ENCODE measurements at places on chromosomes 2 and 18.

DNA sequence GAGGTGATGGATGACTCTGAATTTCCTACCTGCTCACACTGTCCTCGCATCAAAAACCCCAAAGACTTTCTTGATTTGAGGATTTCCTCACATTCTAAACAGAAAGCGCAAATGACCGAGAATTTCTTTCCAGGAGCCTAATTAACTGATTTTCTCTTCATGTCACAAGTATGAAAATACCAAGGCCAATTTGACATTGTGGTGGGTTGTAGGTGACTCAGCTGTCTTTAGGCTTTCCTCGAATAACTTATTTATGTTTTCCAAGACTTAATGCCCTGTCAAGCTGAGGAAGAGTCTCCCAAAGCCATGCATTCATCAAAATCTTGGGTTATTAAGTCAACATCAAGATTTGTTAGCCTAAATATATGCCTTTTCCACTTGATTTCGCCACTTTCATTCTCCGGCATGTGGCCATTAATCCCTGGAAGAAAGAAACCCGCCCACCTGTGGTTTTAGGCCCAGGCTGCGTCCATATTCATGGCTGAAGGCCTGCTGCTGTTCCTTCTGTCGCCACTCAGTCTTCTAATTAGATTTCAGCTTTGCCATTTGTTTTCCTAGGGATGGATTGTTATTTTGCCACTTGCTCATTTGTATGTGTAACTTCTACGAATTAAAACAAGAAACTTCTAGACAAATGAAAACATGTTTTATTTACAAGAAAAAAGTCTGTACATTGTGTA, 84.9 kb downstream of the ST6GAL2 start:
- no peak for DNase-seq

GRCh38 chr2:8000870-8001269, 681.0 kb upstream of the ID2 start:
- DNase-seq = peak; percentile 51

DNA sequence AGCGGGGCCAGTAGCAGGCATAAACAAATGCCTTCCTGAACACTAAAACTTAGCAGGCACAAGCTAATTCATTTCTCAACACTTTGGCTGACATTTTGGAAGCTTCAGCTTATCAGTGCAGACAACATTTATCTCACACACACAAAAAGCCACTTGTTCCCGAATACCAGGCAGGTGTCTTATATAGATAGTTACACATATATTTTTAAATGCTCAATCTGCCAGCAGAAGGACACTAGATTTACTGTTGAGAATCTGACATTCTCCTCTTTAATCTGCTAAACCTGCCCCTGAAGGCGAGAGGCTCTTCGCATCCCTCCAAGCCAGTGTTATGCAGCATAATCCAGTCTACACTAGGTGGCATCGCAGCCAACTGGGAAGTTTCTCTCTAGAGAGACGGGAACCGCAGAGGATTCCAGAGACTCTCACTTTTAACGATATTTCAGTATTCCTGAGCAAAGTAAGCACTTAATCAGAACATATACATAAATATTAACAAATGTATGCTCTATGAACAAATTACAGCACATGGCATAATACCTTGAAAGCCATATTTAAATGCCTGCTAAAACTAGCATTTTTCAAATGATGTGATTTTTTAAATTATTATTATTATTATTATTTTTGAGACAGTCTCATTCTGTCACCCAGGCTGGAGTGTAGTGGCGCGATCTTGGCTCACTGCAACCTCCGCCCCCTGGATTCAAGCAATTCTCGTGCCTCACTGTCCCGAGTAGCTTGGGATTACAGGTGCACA, 90.2 kb upstream of the SCG2 start:
- peak; percentile 28 for DNase-seq

- DNase-seq = no peak
These were observed 166.5 kb upstream of the CXCR4 start for GRCh38 chr2:136284226-136285119.

- DNase-seq = no peak
These were observed 9.8 kb upstream of the DNAJC27 start for GRCh38 chr2:24981411-24982136.

DNA sequence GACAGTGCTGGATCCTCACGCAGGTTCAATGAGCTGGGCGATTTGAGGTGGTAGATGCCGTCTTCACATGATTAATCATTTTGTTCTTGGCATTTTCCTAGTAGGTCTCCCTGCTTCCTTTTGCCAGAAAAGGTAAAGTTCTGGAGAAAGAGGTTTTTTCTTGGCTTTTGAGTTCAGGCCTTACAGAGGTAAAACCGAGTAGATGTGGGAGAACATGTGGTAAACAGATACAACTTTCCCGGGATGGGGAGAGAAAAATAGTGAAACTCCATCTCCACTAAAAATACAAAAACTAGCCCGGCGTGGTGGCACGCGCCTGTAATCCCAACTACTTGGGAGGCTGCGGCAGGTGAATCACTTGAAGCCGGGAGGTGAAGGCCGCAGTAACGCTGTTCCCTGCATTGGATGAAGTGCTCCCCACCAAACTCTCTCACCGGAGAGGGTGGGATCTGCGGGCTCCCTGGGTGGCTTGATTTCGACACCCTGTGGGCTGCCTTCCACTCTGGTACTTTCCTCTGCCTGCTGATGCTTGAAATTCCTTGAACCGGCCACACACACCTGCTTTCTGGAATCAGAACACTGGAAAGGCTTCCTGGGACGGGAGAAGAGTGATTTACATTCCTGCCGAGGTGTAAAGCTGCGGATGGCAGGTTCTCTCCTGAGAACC, 88.8 kb downstream of the ACTR3 start:
- DNase-seq = no peak

GRCh38 chr2:197435598-197436420, 981 bp upstream of the SF3B1 start:
- DNase-seq = no peak

DNA sequence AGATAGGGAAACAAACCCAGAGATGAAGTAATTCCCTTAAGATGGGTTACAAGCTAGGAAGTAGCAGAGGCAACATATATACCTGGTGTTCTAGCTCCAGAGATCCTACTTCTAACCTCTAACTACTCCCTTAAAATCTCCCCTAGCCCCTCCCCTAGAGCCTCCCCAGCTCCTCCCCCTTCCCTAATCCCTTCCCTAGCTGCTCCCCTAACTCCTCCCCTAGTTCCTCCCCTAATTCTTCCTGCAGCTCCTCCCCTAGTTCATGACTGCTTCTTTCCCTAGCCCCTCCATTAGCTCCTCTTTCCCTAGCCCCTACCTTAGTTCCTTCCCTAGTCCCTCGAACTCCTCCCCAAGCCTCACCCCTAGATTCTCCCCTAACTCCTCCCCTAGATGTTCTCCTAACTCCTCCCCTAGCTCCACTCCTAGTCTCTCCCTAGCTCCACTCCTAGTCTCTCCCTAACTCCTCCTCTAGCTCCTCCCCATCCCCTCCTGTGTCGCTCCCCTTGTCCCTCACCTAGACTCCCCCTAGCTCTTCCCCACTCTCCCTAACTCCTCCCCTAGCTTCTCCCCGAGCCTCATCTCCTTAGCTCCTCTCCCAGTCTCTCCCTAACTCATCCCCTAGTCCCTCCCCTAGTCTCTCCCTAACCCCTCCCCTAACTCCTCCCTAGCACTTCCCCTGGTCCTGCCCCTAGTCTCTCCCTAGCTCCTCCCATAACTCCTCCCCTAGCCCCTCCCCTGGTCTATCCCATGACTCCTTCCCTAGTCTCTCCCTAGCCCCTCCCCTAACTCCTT, 108.9 kb downstream of the CD226 start:
- peak; percentile 90 for DNase-seq

GRCh38 chr2:121705390-121705789, 31.3 kb downstream of the NIFK start:
- DNase-seq = no peak

DNA sequence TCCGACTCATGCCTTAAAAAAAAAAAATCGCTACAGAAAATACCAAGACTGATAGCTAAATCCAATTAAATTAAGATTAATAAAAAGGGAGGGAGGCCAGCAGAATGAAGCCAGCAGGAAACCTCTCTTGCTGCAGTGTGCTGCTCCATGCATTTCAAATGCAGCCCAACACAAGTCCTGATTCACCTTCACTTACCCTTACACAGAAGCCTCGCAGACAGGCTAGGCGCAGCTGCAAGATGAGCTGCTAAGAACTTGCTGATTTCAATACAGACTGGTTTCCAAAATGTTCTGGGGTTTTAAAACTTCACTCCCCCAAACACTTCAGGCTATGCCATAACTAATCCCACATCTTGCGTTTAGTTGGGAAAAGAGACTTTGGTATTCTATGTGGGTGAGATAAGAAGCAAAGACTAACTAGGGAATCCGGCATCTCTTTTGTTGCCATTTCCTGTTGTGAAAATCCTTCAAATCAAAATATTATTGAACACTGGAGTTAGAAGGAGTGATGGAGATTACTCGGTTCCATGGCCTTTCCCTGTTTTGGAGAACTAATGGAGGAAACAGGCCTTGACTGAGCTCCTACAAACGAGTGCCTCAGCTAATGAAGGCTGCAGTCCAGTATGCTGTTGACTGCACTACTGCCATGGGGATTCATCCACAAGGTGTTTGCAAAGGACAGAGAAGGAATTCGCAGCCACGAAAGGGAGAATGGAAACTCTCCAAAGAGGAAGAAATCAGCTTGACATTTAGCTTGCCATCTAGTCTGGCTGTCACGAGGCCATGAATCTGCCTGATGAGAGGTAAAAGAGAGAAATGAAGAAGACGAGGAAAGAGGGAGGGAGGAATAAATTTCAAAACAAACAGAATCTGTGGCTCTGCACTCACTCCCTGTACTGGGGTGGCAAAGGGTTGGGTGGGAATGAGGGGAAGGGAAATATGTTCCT, 67.3 kb downstream of the CLHC1 start:
- no peak for DNase-seq

DNA sequence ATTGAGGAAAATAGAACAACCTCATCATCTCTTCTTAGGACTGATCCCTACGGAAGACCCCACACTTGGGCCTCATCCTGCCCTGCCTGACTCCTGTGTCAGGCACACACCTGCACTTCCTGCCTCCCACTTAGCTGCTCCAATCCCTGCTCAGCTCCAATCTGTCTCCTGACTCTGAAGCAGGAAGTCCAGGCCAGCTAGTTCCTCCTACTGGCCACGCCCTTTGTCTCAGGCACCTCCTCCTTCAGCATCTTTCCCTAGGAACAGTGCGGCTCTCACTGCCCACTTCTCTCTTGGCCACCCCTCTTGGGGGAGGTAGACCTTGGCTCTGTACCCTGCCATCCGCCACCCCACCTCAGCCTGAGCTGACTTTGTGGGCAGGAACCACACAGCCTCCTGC, 135.8 kb downstream of the CELF4 start:
- DNase-seq = no peak

GRCh38 chr2:53939656-53940055, 31.1 kb downstream of the PSME4 start:
- DNase-seq = no peak

DNA sequence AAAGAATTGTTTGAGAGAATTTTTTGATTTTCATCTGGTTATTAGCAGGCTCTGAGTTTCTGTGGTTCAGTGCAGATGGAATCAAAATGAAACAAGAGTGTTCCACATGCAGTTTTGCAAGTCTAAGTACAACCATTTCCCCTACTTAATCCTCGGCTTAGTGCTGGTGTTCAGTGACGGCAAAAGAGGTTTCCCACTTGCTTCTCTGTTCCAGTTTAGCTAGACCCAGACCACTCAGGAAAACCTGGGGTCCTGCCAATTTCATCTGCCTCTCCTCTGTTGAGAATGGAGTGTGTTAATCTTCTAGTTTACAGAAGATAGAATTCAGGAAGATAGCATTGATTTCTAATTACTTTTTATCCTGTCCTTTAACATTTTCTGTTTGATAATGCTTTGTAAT, 996.2 kb upstream of the FANCL start:
- DNase-seq = no peak

DNA sequence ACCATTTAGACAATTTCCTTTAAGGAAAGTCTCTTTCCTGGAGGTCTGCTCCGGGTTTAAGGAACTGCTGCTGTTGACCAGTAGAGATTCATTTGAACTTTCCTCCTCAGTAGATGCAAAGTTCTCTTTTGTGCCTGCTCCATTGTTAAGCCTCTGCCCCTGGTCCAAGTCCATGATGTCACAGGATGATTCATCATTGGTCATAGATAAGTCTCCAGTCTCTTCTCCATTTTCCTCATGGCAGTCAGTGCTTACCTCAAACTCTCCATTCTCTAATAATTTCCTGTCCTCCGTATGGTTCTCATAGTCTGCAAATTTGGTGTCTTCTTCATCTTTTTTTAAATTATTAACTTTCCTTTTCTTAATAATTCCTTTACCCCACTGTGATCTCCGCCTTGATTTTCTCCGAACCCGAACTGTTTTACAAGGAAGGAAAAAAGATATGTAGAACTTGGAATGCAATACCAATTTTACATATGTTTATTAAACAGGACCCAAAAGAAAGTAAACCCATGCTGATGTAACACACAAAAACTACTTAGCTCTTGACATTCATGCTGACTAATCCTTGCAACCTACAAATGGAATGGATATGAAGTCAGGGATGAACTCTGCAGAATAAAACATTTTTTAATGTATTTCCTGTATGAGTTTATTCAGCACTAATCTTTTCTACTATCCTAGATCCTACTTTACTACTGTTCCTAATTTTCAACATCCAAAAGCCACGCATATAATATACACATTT, 169.1 kb downstream of the ATAD2B start:
- no peak for DNase-seq

DNA sequence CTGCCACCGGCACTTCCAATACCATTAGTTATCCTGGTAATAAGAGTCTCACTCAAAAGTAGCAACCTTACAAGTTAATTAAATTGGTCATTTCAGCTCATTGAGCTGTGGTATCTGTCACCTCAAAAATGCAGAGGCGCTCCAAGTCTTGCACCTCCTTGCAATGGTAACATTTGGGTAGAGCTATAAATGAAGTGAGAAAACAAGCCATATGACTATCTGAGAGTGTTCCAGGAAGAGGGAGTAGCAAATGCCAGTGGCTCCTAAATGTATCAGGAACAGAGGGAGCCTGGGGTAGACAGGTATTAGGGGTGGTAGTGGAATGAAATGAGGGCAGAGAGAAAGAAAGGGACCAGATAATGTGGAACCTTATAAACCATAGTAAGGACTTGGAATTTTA, 6.0 kb upstream of the ZSCAN30 start:
- no peak for DNase-seq

- no peak for DNase-seq
These were observed 365.8 kb upstream of the RND3 start for GRCh38 chr2:150853263-150853662.

GRCh38 chr18:23268641-23269040, 133.4 kb downstream of the CABLES1 start:
- no peak for DNase-seq

DNA sequence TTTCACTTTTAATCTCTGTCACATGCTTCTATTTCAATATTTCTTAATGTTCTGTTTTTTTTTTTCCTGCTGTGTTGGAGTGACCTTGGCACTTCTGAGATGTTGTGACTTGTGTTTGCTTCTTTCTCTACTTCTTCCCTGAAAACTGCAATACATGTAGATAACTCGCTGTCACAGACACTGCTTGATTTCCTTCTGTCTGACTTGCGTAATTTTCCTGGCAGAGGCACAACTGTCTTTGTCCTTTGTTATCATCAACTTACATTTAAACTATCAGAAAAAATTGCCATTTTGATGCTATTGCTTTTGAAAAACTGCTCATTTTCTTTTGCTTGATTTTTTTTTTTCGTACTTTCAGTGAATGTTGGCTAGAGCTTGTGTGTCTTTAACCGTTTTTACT, 69.0 kb downstream of the BABAM2 start:
- no peak for DNase-seq

- no peak for DNase-seq
These were observed 368.8 kb downstream of the PLCL1 start for GRCh38 chr2:198173242-198173641.

Measured in NAMALWA (cell line).